ENCODE measurements at places on chromosomes 13 and 19. TPM values are rescaled to one million over a fixed set of nuclear protein-coding genes. Genes with fewer than 3 reads are reported as not detected.

The CATSPERD gene
- total RNA-seq: not detected

The ZSCAN4 gene
- not detected for total RNA-seq

DNA sequence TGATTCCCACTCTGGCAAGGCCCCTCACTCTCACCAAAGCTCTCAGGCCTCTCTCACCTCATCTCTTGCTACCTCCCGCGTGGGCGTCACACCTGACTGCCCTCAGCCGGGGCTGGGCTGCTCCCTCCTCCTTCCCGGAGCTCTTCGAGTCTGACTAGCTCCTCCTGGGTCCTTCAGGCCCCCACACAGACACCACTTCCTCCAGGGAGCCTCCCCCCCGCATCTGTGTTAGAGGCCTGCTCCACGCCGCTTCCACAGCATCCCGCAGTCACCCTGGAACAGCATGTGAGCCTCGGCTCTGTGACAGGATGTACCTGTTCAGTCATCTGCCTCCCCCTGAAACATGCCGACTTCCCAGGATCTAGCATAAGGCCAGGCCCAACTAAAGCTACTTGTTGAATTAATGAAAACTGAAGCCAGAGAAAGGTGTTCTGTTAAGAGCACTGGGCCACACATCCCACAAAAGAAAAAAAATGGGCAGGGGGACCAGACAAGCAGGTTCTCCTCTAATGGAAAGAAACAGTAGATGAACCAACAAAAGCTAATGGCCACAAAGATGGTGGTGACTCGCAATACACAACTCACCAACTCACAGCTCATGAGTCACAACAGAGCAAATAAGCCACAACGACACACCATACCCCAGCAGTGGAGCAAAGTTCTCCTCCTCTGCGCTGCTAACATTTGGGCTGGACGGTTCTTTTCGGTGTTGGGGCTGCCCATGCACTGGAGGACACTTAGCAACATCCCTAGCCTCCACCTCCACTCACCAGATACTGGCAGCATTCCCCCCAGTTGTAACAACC lies 3.0 kb downstream of the PPP6R1 start:
- no peaks in the 10 kb centered on the region for H3K27me3 ChIP-seq
- peak overlapping the region; percentile 100 for H3K27ac ChIP-seq
- DNase-seq: peak; percentile 81

GRCh38 chr19:1767464-1767933 lies 14.2 kb downstream of the ONECUT3 start:
- H3K36me3 ChIP-seq: no peaks in the 10 kb centered on the region
- H3K27me3 ChIP-seq: peaks cover 79% of the 10 kb centered on the region
- H3K4me1 ChIP-seq: no peaks in the 10 kb centered on the region
- H3K27ac ChIP-seq: no peak overlapping the region
- H3K4me3 ChIP-seq: no peak overlapping the region

- H3K4me1 ChIP-seq: no peaks in the 10 kb centered on the region
- no peak for DNase-seq
- H3K36me3 ChIP-seq: peaks cover 21% of the 10 kb centered on the region
- no peak overlapping the region for H3K4me3 ChIP-seq
These were observed 41.9 kb downstream of the RASA3 start for GRCh38 chr13:114090476-114090875.

GRCh38 chr19:2722541-2723344 lies 1.6 kb upstream of the DIRAS1 start:
- DNase-seq: no peak
- H3K4me1 ChIP-seq: peaks cover 2% of the 10 kb centered on the region
- H3K36me3 ChIP-seq: no peaks in the 10 kb centered on the region
- H3K27me3 ChIP-seq: peaks cover 38% of the 10 kb centered on the region

DNA sequence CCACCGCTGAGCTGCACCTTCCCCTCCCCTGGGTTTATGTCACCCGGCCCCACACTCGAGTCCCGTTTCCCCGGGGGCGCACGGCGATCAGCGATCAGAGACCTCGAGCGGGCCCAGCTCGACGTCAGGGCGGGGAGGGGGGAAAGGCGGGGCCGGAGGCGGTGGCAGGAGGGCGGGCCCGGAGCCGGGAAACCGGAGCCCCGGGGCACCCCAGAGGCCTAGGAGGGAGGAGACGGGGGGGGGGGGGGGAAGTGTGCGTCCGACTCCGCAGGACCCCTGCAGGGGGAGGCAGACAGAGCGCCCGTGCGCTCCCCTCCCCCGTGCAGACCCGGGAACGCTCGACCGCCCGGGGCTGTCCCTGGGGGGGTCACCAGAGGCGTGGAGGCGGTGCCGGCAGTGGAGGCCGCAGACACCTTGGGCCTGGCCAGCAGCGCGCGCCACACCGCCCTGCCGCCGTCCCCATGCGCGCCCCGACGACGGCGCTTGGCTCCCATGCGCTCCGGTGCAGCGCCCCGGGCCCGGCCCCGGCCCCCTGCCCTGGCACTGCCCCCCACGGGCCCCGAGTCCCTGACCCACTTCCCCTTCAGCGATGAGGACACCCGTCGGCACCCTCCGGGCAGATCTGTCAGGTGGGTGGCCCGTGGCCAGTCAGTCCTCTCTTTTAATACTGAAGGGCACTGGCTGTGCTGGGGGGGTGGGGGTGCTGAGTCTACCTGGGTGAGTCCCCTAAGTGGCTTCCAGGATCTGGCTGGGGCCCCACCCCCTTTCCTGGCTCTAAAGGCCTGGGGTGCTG lies 11.8 kb downstream of the PDE4A start:
- peak; percentile 75 for DNase-seq
- H3K4me3 ChIP-seq: peak overlapping the region; percentile 80
- H3K27ac ChIP-seq: peak overlapping the region; percentile 96
- peaks cover 6% of the 10 kb centered on the region for H3K27me3 ChIP-seq
- peaks cover 75% of the 10 kb centered on the region for H3K4me1 ChIP-seq
- peaks cover 17% of the 10 kb centered on the region for H3K36me3 ChIP-seq

- H3K4me1 ChIP-seq: no peaks in the 10 kb centered on the region
- DNase-seq: no peak
- no peaks in the 10 kb centered on the region for H3K27me3 ChIP-seq
- no peak overlapping the region for H3K27ac ChIP-seq
- no peaks in the 10 kb centered on the region for H3K36me3 ChIP-seq
- H3K4me3 ChIP-seq: no peak overlapping the region
These were observed 199.3 kb upstream of the SOX1 start for GRCh38 chr13:111867657-111868056.

- H3K4me1 ChIP-seq: no peaks in the 10 kb centered on the region
- no peaks in the 10 kb centered on the region for H3K27me3 ChIP-seq
- H3K4me3 ChIP-seq: no peak overlapping the region
- H3K36me3 ChIP-seq: no peaks in the 10 kb centered on the region
- DNase-seq: no peak
- no peak overlapping the region for H3K27ac ChIP-seq
These were observed 114.6 kb upstream of the VSTM2B start for GRCh38 chr19:29411113-29411581.

The SPART gene
- total RNA-seq: 16.3 TPM

The PSPN gene
- total RNA-seq: 2.6 TPM

Data from activated CD8-positive, alpha-beta memory T cell treated with anti-CD3 and anti-CD28 coated beads, Interleukin-2, amount 10 ng/mL, durations not matched to agents 7 days and 5 days (primary cell).